ENCODE measurements at places on chromosomes 1 and 21. TPM values are rescaled to one million over a fixed set of nuclear protein-coding genes. Genes with fewer than 3 reads are reported as not detected.
A peak's percentile ranks its signal among the peaks of the same experiment; 100 is the strongest.

- no peak overlapping the region for H3K4me3 ChIP-seq
- no peaks in the 10 kb centered on the region for H3K27me3 ChIP-seq
- H3K36me3 ChIP-seq, result no peaks in the 10 kb centered on the region
- H3K4me1 ChIP-seq, result no peaks in the 10 kb centered on the region
- DNase-seq, result no peak
Measured at GRCh38 chr1:37461698-37462436, 12.5 kb upstream of the ZC3H12A start.

DNA sequence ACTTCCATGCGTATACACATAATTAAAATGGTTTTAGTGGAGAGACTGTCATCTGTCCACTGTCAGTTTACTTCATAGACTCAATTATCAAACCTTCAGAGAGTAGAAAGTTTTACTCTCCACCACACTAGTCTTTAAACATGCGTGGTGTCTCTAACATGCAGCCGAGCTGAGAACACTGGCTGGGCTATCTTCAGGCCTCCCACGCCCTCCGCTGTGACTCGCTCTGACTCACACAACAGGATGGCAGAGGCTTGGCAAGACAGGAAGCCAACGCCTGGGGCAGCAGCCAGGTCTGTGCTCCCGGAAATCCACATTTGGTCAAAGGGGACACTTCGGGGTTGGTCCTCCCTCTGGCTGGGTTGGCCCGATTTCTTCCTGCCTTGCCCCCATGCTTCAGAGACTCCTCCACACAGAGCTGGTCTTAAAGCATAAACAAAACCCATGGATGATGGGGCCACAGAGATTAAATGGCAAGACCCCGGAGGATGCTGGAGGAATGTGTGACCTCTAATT, 22.7 kb upstream of the IFNGR2 start:
- no peak overlapping the region for H3K4me3 ChIP-seq
- peaks cover 15% of the 10 kb centered on the region for H3K4me1 ChIP-seq
- DNase-seq, result peak; percentile 90
- H3K36me3 ChIP-seq, result no peaks in the 10 kb centered on the region
- H3K27ac ChIP-seq, result peak overlapping the region; percentile 76

The ZMYM1 gene
- 13.2 TPM for total RNA-seq

DNA sequence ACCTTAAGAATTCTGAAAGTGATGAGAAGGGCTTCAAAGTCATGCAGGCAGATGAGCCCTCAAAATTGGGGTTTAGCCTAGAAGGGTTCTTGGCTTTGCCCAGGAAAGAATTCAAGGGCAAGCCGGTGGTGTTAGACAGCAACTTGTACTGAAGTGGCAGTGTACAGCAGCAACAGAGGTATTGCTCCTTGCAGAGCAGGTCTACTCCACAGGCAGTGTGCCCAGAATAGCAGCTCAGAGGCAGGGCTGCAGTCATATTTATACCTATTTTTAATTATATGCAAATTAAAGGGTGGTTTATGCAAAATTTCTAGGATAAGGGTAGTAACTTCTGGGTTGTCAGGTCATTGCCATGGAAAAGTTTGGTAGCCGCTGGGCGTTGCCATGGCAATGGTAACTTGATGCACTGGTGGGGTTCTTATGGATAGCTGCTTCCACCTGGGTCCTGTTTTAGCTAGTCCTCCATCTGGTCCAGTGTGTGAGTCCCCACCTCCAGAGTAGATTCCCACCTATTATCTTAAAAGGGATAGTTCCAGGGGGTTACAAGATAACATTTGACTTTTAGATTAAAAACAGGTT, 57.9 kb upstream of the CR2 start:
- H3K4me3 ChIP-seq, result no peak overlapping the region
- no peaks in the 10 kb centered on the region for H3K27me3 ChIP-seq
- no peaks in the 10 kb centered on the region for H3K4me1 ChIP-seq
- DNase-seq, result no peak

GRCh38 chr1:8423269-8423691, 105.4 kb downstream of the SLC45A1 start:
- H3K36me3 ChIP-seq, result no peaks in the 10 kb centered on the region
- peak overlapping the region; percentile 97 for H3K4me3 ChIP-seq
- H3K4me1 ChIP-seq, result peaks cover 74% of the 10 kb centered on the region
- no peaks in the 10 kb centered on the region for H3K27me3 ChIP-seq
- peak; percentile 48 for DNase-seq
- peak overlapping the region; percentile 99 for H3K27ac ChIP-seq

The FALEC gene
- not detected for total RNA-seq

Data from transverse colon (tissue), 4 donors.